Sciatic nerve (tissue), 2 donors: ENCODE measurements at places on chromosomes 3 and 15.

- no peak for DNase-seq
Measured at GRCh38 chr3:134430950-134431445, 54.8 kb downstream of the ANAPC13 start.

DNA sequence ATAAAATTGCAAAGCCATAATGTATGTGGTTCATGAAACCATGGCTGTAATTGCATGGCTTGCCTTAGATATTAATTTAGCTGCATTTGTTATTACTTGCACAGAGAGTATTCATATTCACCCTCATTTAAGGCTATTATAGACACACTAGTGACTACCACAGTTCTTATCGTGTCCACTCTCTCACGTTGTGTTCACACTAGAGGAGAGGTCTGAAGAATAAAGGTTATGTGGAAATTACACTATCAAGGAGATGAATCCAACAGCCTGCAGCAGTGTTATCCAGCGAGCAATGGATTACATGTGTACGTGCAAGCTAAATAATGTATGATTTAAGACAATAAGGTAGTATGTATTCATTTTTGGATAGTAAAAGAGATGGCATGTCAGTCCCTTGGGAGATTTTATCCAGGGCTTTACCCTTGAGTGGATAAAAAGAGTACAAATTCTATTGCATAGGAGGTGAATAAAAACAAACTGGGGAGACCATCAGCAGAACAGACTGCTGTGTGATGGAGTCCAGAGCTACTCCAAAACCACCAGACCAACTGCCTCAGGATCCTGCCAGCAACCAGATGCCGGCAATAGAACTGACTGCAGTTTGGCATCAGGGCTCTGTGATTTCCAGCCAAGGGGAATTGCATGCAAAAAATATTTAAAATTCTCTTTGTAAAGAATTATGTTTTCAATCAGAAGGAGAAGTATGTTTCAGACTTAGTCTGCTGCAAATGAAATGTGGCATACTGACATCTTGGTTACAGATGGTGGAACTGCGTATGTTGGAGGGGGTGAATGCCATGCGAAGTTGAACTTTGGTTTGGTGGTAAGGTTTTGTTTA is 146.6 kb downstream of the RBMS3 start:
- DNase-seq, result no peak

GRCh38 chr15:81492331-81492968 is 118.4 kb upstream of the TMC3 start:
- DNase-seq, result no peak

GRCh38 chr15:101436526-101436925 is 53.0 kb downstream of the PCSK6 start:
- no peak for DNase-seq

GRCh38 chr3:129867506-129868124 is 25.9 kb downstream of the TMCC1 start:
- DNase-seq, result no peak

DNA sequence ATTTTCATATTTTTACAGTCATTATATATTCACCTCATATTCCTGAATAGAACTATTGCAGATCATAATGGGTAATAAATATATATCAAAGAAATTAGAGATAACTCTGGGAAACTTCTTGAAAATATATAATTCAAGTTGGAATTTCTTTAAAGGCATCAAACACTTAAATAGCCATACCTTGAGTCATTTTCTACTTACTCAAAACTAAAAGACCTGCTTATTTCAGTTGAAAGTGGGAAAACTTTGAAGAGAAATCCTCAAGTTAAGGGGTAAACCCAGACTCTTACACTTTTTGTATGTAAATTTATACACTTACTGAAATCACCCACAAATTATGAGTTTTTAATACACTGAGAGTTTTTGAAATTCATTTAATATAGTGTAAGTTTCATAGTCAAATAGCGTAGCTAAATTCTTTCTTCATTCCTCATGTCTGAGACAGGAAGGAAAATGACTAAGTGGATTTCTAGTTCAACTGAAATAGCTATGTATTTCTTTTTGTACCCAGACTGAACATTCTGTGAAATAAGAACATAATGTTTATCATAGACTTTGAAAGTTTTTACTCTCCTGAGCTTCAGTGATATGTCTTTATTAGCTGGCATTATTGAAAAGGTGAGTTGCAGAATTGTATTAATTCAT is 4.6 kb upstream of the ALCAM start:
- DNase-seq, result no peak

DNA sequence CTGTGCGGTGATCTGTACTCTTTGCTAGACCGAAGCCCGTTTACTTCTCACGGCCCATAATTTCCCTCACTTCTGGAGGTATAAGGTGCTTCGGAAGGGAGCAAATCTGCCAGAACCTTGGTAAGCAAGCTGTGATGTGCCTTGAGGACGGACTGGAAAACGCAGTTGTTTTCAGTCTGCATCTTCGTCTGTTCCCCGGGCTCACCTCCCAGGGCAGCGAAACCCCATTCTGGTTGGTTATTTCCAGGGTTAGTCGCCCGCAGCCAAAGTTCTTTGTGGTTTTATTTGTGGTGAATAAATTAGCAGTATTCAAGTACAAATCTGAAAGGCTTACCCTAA is 401 bp downstream of the RAMAC start:
- no peak for DNase-seq

DNA sequence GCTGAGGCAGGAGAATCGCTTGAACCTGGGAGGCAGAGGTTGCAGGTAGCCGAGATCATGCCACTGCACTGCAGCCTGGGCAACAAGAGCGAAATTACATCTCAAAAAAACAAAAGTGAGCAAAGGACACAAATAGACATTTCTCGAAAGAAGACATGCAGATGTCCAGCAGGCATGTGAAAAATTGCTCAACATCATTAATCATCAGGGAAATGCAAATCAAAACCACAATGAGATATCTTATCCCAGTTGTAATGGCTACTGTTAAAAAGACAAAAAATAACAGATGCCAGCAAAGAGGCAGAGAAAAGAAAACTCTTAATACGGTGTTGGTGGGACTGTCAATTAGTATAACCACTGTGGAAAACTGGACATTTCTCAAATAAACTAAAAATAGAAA is 20.9 kb downstream of the ASB7 start:
- DNase-seq, result no peak

- no peak for DNase-seq
Measured at GRCh38 chr3:169818316-169818715, 5.6 kb upstream of the LRRC34 start.

- DNase-seq, result peak; percentile 53
Measured at GRCh38 chr3:18900994-18901393, 247.3 kb upstream of the KCNH8 start.

DNA sequence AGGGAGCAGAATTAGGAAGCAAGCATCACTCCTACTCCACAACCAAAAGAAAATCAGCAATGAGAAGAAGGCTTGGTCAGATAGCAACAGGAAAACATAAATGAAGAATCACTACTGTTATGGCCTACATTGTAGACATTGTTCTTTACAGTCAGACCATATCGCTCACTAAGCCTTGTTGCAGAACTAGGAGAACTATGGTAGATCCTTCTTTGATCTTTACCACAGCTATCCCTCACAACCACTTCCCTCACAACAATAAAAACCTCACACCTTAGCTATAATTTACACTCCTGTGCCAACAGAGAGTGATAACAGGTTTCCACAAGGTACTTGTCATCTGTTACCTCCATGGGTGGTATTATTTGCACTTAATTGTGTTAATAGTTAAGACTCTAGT is 126.6 kb downstream of the WDR76 start:
- no peak for DNase-seq

DNA sequence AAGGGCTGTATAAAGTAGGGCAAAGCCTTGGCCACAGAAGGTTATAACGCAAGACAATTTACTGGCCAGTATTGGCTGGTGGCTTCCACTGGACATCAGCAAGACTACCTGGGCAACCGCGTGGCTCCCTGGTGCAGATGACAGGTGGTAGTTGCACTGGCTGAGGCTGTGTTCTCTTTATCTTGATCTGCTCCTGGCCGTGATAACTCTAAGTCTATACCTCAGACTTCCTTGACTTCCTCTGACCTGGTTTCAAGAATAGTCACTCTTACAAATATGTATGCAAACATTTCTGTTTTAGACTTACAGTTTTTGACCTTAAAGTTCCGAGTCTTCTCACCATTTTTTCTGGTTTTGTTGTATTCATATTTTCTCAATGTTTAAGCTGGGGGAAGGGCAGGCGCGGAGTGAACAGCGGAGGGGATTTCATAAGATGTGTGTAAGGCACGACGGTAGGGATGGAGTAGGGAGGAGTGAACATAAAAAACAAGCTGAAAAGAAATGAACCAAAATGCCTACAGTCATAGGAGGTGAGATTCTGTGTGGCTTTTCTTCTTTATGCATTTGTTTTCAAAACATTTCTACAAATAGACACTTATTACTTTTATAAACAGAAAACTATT is 15.2 kb upstream of the TMEM212 start:
- no peak for DNase-seq

DNA sequence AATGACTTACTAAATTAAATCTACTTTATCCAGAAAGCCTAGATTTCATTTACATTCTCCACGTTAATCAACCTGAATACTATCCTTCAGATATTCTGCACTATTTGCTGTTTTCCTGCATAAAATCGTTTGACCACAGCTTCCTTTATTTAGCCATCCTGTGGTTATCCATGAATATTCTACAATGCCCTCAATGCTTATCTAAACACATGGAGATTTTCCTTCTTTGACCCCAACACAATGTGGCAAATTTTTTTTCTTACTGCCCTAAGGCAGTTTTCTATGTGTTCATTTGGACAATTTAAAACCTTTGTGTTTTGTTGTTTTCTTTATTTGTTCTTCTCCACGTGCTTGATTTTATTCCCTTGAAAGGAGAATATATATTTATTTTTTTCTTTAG is 495.5 kb upstream of the ROBO1 start:
- no peak for DNase-seq

DNA sequence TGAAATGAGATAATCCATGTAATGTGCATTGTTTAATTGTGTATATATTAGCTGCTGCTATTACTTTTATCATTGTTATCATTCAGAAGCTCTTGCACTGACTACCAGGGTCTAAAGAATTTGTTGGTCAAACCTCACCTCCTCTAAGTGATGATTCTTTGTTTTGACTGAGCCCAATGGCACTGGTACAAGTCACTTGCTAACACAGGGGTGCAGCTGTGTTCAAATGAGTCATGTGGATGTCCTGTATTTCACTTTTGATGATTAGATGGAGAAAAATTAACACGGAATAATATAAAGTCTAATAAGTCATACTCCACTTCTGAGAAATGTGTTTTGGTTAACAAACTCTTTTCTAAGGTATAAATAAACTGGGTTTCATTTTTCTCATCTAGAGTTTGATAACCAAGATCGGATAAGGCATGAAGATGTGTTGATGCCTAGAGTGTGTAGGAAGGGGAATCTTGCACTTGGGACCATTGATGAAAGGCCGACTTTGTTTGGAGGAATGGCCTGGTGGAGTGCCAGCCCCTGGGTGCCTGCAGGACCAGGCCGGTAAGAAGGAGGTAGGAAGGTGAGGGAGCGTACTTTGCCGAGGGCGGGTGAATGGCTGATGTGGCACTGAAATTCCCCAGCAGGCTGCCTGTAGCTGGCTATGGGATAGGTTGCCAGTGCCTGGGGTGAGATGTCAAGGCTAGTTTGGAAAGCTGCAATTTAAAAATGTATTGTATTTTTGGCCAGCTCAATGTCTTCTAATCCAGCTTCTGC is 244.7 kb upstream of the ZPLD1 start:
- DNase-seq, result no peak

GRCh38 chr15:100311154-100311625 is 30.6 kb downstream of the ADAMTS17 start:
- no peak for DNase-seq

GRCh38 chr15:77710206-77710605 is 77.5 kb upstream of the LINGO1 start:
- DNase-seq, result no peak

GRCh38 chr15:57220205-57220604 is 156.1 kb upstream of the CGNL1 start:
- DNase-seq, result no peak

- DNase-seq, result peak; percentile 85
Measured at GRCh38 chr3:120093911-120094775, at the start of gene GSK3B. TSS of gene GSK3B (minus strand) at chr3:120094447. CDS start at chr3:120093434, 1,013 bp downstream.
